Upper lobe of left lung (tissue), 6 donors: ENCODE measurements at places on chromosomes 7 and 10.

- DNase-seq: no peak
Observed at GRCh38 chr7:29332875-29333855, 138.6 kb downstream of the CHN2 start.

GRCh38 chr7:122790591-122790990, 87.9 kb upstream of the RNF148 start:
- DNase-seq: no peak

DNA sequence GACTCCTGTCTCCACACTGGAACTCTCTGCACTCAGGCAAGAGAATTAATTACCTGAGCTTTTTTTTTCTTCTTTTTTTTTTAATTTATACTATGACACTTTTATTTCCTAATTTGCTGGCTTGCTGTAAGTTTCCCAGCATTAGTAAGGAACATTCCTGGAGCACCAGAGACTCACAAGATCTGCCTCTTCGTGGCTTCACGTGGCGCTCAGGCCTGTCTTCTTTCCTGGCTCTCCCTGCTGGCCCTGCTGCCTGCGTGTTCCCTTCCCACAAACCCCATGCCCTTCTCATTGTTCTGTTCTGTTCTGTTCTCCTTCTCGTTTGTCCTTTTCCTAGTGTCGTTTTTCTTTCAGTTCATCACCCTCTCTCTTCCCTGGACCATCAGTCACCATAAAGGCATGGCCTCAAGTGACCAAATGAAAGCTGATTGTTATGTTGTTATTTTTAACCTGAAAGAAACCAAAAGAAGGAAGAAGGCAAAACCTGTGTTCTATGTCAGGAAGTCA, 591.6 kb upstream of the PFKP start:
- DNase-seq: no peak

DNA sequence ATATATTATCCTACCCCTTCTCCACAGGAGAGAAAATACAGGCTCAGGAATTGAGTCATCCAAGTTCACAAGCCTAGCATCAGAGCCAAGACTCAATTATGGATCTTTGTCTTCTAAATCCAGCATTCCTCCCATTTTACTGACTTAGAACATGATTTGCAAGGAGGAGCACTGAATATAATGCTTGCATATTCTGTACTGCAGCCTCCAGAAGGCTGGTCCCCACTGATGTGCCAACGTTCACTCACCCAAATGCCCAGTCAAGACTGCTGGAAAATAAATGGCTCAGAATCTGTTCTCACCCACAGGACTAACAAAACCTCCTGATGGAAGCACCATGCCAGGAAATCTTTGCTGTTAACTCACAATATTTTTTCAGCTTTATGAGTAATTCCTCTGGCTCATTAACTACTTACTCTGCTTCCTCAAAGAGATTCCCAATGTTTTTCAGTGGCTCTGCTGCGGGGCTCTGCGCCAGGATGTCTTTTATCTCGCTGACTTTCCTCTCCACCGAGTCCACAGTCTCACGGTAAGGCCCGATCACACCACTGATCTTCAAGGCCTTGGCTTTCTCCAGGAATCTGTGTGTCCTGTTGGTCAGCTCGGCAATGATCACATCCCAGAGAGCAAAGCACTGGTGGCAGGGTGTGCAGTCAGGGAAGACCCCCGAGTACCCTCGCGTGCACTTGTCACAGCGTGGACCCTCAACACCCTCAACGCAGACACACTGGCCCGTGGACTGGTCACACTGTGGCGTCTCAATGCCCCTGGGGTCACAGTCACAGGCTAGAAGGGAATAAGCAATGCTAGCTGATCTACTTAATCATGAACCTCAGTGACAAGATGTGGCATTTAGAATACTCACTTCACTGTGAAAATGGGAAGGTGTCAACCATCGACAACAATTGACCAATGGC, 48.8 kb downstream of the DLD start:
- DNase-seq: no peak

GRCh38 chr10:77524281-77524711, 113.3 kb downstream of the KCNMA1 start:
- DNase-seq: no peak
